ENCODE measurements at places on chromosomes 6 and 20.

GRCh38 chr20:15036948-15037347 is 699.5 kb upstream of the FLRT3 start:
- H3K27ac ChIP-seq, result no peak overlapping the region
- H3K27me3 ChIP-seq, result no peaks in the 10 kb centered on the region
- H3K4me3 ChIP-seq, result no peak overlapping the region
- H3K4me1 ChIP-seq, result peaks cover 39% of the 10 kb centered on the region

GRCh38 chr6:105501826-105502344 is 99.0 kb upstream of the PREP start:
- H3K4me1 ChIP-seq, result no peaks in the 10 kb centered on the region
- peaks cover 40% of the 10 kb centered on the region for H3K27me3 ChIP-seq
- no peak for DNase-seq
- no peaks in the 10 kb centered on the region for H3K36me3 ChIP-seq
- H3K4me3 ChIP-seq, result no peak overlapping the region

GRCh38 chr6:137589067-137589848 is 95.1 kb upstream of the OLIG3 start:
- no peaks in the 10 kb centered on the region for H3K27me3 ChIP-seq
- H3K4me1 ChIP-seq, result no peaks in the 10 kb centered on the region
- no peak for DNase-seq
- no peak overlapping the region for H3K27ac ChIP-seq
- no peak overlapping the region for H3K4me3 ChIP-seq
- H3K36me3 ChIP-seq, result peaks cover 14% of the 10 kb centered on the region

GRCh38 chr20:9258901-9259300 is 190.0 kb downstream of the PLCB4 start:
- H3K4me3 ChIP-seq, result no peak overlapping the region
- H3K27ac ChIP-seq, result no peak overlapping the region
- no peaks in the 10 kb centered on the region for H3K36me3 ChIP-seq

DNA sequence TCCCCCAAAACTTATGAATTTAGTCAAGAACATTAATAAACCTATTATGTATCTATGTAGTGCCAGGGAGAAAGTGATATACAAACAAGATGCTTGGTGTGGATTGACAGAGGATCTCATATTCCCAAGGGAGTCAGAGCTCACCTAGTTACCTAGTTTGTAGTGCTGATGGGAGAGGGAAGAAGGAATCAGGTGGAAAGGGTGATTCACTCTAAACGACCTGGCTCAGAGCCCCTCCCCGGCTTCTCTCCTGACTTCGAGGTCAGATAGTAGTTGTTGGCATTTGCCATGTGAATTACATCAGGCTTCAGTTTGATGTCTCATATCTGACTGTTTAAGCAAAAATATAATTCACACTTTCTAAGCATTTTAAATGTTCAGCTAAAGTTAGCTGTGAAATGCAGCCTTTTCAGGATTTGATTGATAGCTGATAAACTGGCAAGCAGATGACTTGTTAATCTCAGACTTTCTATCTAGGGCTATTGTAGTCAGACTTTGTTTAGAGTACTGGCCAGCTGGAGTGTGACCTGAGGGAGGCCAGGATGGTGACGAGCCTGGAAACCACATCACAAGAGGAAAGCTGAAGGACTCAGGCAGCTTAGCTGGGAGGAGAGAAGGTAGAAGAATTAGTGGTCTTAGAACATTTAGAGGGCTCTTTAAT is 123.7 kb downstream of the AKAP7 start:
- H3K27me3 ChIP-seq, result no peaks in the 10 kb centered on the region
- H3K36me3 ChIP-seq, result peaks cover 15% of the 10 kb centered on the region
- peaks cover 16% of the 10 kb centered on the region for H3K4me1 ChIP-seq
- DNase-seq, result no peak
- H3K4me3 ChIP-seq, result no peak overlapping the region

DNA sequence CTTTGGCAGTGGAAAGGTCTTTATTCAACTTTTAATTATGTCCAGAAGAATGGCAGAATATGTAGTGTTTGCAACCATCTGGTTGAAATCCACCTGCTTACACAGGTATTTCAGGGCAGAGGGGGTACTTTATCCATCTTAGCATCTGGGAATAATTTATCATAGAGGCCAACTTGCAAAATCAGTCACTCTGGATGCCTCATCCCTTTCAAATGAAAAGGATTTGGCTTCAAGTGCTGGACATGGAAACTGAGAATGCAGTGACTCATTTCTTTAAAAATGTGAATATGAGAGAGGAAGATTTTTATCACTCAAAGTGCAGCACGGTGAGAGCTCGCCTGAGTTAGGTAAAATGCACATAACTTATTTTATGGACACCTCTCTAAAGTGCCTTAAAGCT is 758.3 kb downstream of the KIF16B start:
- H3K4me3 ChIP-seq, result no peak overlapping the region
- peak overlapping the region; percentile 68 for H3K27ac ChIP-seq
- no peak for DNase-seq
- no peaks in the 10 kb centered on the region for H3K36me3 ChIP-seq
- no peaks in the 10 kb centered on the region for H3K27me3 ChIP-seq
- H3K4me1 ChIP-seq, result peaks cover 47% of the 10 kb centered on the region

DNA sequence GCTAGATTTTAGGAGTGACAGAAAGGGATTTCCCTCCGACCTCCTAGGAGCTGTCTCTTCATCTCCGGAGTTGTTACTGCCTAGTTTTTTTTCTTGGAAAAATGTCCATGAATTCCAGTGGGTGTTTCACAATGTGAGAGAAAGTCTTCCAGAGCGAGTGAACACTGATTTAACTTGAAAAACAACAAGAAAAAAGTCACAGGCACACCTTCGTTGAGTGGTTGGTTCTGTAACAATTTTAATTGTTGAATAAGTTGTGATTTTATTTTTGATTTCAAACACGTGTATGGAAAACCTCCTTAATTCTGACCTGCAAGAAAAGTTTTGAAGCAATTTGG is 2.9 kb downstream of the TFAP2C start:
- peak overlapping the region; percentile 81 for H3K4me3 ChIP-seq
- H3K4me1 ChIP-seq, result peaks cover 38% of the 10 kb centered on the region
- no peak for DNase-seq
- H3K36me3 ChIP-seq, result peaks cover 13% of the 10 kb centered on the region
- H3K27me3 ChIP-seq, result peaks cover 70% of the 10 kb centered on the region
